Stimulated activated CD8-positive, alpha-beta memory T cell treated with anti-CD3 and anti-CD28 coated beads, Interleukin-7, amount 100 ng/mL, for 24 hours (primary cell): ENCODE measurements at places on chromosomes 6 and 20.

GRCh38 chr6:13178107-13178506 is 150.2 kb downstream of the TBC1D7 start:
- DNase-seq, result no peak

- no peak for DNase-seq
Observed at GRCh38 chr6:7894262-7895124, 16.1 kb downstream of the TXNDC5 start.

- DNase-seq, result no peak
Observed at GRCh38 chr20:35518955-35519354, 10.5 kb downstream of the C20orf173 start.

- DNase-seq, result no peak
Observed at GRCh38 chr6:96156425-96156824, 140.7 kb downstream of the FUT9 start.

- DNase-seq, result no peak
Observed at GRCh38 chr20:50247196-50248094, 56.8 kb downstream of the CEBPB start.

GRCh38 chr20:3814928-3815495 is 5.3 kb upstream of the AP5S1 start:
- DNase-seq, result no peak

DNA sequence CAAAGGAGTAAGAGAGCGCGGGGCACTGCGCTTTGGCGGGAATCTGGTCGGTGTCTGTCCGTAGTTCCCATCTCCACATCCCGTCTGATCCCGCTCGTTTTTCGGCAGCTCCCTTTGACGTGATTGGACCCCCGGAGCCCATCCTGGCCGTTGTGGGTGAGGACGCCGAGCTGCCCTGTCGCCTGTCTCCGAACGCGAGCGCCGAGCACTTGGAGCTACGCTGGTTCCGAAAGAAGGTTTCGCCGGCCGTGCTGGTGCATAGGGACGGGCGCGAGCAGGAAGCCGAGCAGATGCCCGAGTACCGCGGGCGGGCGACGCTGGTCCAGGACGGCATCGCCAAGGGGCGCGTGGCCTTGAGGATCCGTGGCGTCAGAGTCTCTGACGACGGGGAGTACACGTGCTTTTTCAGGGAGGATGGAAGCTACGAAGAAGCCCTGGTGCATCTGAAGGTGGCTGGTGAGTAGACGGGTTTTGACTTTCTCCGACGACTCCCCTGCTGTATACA is 1.4 kb downstream of the BTN1A1 start:
- no peak for DNase-seq

DNA sequence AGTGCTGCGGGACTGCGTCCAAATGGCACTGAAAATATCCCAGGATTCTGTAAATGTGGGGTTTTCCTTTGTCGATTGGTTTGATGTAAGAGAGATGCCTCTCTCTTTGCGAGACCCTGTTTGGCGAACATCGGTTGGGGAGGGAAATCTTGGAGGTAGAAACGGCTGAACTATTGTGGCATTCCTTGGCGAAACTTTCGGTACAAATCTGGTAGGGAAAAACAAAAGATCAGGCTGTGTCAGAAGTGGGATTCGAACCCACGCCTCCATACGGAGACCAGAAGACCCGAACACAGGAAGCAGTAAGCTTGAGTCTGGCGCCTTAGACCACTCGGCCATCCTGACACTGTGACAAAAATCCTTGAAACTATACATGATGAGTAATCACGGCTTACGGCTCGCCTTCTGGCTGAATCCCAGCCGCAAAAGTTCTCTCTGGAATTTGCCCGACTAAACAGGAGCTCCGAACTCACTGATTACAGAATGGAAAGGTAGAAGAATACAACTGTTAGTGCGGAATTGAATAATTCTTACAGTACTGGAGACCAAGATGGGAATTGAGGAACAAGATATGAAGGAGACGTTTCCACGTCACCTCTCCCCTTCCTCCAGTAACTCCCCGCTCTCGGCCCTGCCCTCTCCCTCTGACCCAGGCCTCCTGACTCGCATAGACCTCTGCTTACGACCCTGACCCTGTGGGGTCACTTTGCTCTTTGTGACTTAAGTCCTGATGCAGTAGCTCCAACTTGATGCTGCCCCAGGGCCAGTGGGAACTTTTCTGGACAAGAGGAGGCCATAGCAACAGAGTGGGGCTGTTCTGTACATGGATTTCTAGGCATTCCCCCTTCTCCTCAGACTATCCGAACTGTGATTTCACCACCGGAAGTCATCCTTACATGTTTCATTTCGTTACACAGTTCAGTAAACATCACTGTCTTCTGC is 132.8 kb upstream of the ZNF184 start:
- no peak for DNase-seq

GRCh38 chr6:51678905-51679620 is 408.4 kb downstream of the PKHD1 start:
- no peak for DNase-seq

DNA sequence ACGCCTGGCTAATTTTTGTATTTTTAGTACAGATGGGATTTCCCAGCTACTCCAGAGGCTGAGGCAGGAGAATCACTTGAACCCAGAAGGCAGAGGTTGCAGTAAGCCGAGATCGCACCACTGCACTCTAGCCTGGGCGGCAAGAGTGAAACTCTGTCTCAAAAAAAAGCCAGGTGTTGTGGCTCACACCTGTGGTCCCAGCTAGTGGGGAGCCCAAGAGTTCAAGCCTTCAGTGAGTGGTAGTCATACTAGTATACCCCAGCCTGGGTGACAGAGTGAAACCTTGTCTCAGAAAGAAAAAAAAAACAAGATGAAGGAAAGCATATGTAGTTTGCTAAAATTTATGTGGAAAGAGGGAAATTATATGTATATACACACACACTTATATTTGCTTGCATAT is 20.0 kb upstream of the POU5F1 start:
- DNase-seq, result no peak

DNA sequence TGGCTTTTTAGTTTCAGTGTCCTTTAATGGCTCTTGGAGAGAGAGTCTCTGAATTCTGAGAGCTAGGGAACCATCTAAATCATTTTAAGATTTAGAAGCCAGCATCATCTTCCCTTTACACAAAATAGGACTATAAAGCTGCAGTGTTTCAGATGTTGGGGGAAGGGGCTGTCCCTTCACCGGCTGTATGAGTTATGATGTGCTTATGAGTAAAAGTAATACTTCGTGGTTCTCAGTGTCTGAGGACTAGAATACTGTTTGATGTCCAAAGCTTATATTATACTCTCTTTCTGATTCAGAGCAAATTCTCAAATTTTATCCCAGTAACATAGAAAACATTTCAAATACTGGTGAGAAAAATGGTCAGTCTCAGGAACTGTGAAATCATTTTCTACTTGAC is 63.5 kb upstream of the FAM8A1 start:
- no peak for DNase-seq

DNA sequence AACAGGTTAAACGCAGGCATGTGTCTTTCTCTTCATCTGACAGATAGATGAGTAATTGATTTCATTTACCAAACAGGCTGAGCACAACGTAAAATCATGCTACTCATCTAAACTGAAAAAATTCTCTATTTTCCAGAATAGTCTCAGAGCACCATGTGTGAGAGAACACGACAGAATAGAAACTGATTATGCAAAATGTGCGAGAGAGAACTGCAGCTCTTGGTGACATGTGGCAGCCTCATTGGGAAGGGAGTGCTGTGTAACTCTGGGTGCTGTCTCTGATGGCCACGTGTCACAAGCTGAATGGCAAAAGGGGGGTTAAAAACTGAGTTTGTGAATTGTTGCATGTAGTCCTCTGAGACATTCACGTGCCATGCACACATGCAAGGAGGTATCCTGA is 143.7 kb upstream of the ATXN1 start:
- no peak for DNase-seq
